ENCODE measurements at places on chromosomes 4 and X.

- DNase-seq: no peak
Observed at GRCh38 chr4:97953171-97953941, 189.9 kb downstream of the STPG2 start.

GRCh38 chr4:142036795-142037583 is 400.6 kb downstream of the IL15 start:
- DNase-seq: no peak

- no peak for DNase-seq
Observed at GRCh38 chr4:175176710-175177109, 258.6 kb downstream of the ADAM29 start.

DNA sequence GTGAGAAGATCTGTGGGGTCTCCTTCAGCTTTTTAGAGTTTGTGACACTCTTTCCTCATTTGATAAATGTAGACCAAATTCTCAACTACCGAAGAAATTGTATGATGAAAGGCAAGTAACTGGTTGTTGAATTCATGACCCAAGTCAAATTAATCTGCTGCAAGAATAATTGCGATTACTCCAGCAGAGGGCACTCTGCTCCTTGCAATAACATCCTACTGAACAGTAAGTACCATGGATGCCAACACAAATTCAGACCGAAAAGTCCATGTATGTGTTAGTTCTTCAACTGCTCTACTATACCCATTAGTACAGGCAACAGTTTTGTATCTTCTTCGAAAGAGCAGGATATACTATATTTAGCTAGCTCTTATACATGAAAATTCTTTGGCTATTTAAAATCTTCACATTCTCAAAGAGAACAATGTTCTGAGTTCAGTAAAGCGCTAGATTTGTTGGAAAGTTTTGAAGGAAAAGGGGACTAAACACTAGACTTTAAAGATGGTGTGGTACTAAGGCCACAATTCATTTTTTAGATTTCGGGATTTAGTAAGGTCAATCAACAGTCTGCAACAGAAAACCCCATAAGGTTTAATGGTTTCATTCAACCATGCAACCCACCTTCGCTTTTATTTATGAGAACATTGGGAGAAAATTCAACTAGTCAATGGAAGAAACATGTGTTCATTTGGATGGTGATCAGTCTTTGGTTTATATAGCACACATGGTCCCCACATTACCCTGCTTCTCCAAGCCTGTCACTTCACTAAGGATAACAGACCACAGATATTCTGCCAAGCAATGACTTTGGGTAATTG is 105.4 kb upstream of the TBC1D9 start:
- peak; percentile 15 for DNase-seq

DNA sequence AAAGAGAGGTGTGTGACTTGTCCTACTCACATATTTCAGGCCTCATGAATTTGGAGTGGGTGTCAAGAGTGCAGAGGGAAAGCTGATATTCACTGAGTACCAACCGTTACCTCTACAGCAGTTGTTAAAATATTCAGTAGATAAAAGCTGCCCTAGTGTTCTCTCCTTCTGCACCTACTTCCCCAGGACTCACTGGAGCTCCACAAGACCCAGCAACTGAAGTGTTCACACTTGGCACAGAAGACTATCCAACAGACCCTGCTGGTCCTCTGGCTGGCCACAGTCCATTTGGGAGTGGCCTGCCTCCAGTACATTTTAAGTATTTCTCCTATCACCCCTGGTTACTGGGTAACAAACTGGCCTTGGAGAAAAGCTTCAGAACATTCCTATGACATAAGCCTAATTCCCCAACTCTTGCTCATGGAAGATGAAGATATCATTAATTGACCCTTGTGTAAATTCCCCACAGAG is 70.8 kb downstream of the PPARGC1A start:
- no peak for DNase-seq

- no peak for DNase-seq
Observed at GRCh38 chrX:11214346-11215190, 78.6 kb upstream of the AMELX start.

- DNase-seq: no peak
Observed at GRCh38 chr4:659851-660250, 14.2 kb downstream of the ATP5ME start.
